ENCODE measurements at places on chromosomes 2 and 18.

- no peak for DNase-seq
Observed at GRCh38 chr2:216560838-216561270, 62.2 kb downstream of the RPL37A start.

DNA sequence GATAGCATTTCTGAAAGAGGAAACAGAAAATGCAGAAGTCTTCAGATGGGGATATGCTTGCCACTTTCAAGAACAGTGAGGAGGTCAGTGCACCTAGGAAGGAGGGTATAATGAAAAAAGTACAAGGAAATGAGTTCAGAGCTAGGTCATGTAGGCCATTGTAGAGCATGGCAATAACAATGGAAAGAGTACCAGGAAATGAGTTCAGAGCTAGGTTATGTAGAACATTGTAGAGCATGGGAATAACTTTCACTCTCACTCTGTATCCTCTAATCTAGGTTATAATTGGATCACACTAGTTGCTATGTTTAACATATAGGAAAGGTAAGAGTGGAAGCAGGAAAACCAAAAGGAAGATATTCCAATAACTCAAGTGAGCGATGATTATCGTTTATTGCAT, 12.3 kb downstream of the SCG2 start:
- DNase-seq = no peak

- no peak for DNase-seq
Observed at GRCh38 chr18:75238100-75238499, 27.5 kb downstream of the TSHZ1 start.

DNA sequence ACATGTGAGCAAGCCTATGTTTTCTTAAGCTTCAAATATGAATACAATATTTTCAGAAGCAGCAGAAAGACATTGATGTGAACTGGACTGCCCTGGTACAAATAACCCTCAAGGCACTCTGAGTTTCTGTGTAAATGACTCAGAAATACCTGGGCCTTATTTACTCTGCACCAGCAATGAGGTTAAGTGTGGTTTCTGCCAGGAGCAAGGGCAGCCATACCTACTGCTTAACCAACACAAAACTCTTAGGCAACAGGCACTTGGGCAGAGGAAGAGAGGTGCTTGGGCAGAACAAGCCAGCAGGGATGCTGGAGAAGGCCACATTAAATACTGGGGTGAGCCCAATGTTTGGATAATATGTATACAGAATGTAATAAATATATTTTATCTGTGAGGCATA, 29.4 kb upstream of the ARL5A start:
- no peak for DNase-seq

DNA sequence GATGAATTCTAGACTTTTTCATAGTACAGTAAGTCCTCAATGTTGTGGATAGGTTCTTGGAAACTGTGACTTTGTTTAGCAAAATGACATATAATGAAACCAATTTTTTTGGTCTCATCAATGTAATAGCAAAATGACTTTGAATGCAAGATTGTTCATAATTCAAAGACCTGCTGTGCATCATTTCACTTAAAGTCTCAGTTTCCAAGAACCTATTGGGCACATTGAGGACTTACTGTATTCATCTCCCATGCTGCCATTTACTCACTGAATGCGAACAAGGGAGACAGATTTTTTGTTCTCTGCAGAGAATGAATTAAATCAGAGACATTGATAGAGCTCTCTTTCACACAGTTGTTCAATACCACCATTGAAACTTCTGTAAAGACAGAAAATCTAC, 153.6 kb downstream of the TRABD2A start:
- DNase-seq = no peak

- DNase-seq = no peak
Observed at GRCh38 chr18:3140986-3141639, 78.7 kb downstream of the MYOM1 start.

DNA sequence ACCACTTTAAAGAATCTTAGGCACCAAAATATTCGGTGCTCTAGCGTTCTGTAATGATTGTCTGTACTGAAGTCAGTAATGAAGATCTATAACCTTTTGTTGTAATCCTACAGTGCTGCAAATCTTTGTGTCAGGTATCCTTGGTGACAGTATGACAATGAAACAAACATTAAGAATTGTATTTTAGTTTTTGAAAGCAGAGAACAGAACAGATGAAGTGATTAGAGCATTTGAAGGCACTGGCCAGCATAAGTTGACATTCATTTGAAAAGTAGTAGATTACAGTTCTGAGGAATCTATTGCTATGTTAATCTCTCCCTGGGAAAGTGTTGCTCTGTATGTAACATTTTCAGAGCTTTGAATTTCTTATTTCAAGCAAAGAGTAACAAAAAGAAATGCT, 451.2 kb downstream of the NUP35 start:
- no peak for DNase-seq

- peak; percentile 38 for DNase-seq
Observed at GRCh38 chr2:70479816-70480215, 73.8 kb downstream of the TGFA start.

GRCh38 chr2:62871506-62871905, 166.0 kb downstream of the EHBP1 start:
- DNase-seq = no peak

- no peak for DNase-seq
Observed at GRCh38 chr2:75560022-75560767, 544 bp downstream of the EVA1A start.

DNA sequence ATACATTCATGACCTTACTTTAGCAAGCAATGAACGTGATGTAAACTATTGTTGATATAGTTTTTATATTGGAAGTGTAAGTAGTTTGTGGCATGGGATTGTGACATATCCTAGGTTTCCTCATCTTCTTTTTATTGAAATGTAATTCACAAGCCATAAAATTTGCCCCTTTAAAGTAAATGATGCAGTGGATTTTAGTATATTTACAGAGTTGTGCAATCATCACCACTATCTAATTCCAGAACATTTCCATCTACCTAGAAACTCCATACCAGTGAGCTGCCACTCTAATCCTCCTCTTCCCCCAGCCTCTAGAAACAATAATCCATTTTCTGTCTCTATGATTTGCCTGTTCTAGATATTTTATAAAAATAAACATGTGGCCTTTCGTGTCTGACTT, 10.7 kb upstream of the CASP10 start:
- DNase-seq = no peak

GRCh38 chr18:67199993-67200617, 316.4 kb downstream of the DSEL start:
- peak; percentile 50 for DNase-seq

- DNase-seq = peak; percentile 12
Observed at GRCh38 chr18:22300665-22301636, 116.8 kb downstream of the CTAGE1 start.

- DNase-seq = no peak
Observed at GRCh38 chr2:112718863-112719370, 1.9 kb upstream of the NT5DC4 start.

DNA sequence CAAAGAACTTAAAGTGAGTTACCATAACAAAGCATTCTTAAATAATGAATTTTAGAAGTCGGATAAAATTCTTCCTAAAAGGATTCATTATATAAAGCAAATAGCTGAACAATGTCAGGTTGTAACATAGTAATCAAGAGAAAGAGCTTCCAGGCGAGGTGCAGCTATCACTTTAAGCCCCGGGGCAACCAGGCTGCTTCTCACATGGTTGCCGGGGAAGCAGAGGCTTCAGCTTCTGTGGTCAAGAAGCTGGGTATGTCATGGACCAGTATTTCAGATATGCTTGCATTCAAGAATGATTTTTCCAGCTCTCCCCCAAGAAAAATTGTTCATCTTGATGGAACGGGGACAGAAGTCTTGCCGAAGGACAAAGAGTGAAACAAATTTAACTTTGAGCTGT, 23.6 kb upstream of the KYNU start:
- DNase-seq = no peak

DNA sequence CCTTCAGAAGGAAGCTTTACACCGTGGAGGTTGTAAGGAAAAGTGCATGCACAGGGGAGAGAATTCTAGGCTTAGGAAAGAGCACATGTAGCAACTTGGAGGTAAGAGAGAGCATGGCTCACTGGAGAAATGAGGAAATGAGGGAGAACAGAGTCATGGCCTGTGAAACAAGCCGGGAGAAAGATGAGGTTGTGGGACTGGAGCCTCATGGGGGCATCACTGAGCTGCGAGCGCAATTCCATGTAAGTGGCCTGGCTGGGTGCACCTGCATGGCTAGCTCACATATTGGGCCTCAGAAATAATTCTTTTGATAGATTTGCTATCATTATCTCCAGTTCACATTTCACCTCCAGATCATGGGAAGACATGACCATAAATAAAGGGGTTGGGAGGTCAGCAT, 785.5 kb upstream of the RAB6C start:
- peak; percentile 12 for DNase-seq

GRCh38 chr2:30454571-30454970, 7.5 kb downstream of the LCLAT1 start:
- DNase-seq = no peak
